ENCODE measurements at places on chromosomes 1 and 21.

GRCh38 chr1:16386454-16387113 lies 19.5 kb downstream of the SZRD1 start:
- DNase-seq, result no peak

- no peak for DNase-seq
Observed at GRCh38 chr1:201456499-201457309, 12.3 kb downstream of the PHLDA3 start.

DNA sequence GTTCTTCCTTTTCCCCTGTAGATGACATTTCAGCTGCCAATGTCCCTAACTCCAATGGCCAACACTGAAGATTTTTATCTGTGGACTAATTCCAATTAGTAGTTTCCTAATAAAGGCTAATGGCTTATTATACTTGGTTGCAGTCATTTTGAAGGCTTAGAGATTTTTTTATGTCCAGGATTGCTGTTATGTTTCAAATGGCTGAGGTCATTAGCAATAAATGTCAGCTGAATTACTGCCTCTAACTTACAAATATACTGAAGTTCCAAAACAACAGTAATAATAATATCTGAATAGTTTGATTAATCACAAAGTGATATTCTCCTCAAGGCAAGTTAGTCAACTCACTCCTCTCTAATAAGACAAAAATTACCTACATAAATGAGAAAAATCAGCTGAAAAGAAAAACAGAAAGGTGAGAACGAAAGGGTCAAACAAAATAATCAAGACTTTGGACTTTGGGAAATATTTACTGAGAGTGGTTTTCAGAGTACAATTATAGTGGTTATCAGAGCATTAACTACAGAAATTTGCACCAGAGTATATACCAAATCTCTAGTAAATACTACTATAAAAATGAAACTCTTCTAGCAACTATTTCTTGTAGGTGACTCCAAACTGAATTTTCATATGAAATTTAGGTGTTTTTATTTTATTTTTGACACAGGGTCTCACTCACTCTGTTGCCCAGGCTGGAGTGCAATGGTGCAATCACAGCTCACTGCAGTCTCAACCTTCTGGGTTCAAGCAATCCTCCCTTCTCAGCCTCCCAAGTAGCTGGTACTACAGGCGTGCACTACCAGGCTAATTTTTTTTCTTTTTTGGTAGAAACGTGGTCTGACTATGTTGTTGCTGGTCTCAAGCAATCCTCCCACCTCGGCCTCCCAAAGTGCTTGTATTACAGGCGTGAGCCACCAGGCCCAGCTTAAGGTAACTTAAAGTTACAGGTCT lies 3.5 kb downstream of the ZZZ3 start:
- DNase-seq, result no peak

DNA sequence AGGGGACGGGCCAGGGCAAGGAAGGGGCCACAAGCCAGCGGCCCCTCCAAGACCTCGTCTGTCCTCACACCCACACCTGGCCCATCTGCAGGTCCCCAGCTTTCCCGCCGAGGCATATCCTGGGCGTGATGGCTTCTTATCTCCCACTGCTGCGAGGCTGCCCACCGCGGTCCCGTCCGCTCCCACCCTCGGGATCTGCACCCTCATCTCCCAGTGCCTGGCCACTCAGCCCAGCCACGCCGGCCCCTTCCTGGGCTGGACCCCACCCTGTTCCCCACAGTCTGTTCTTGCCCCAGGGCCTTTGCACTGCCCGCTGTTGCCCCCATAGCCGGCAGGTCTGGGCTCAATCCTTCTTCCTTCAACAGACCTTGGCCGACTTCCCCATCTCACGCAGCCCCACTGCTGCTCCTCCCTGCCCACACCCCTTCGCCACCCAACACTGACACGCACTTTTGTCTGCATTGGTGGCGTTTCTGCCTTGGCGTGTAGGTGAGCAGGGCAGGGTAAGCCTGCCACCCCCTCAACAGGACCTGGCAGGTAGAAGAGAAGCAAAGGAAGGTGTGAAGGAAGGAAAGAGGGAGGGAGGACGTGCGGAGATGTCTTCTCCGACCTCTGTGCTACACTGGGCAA lies 4.4 kb upstream of the TTC34 start:
- no peak for DNase-seq

DNA sequence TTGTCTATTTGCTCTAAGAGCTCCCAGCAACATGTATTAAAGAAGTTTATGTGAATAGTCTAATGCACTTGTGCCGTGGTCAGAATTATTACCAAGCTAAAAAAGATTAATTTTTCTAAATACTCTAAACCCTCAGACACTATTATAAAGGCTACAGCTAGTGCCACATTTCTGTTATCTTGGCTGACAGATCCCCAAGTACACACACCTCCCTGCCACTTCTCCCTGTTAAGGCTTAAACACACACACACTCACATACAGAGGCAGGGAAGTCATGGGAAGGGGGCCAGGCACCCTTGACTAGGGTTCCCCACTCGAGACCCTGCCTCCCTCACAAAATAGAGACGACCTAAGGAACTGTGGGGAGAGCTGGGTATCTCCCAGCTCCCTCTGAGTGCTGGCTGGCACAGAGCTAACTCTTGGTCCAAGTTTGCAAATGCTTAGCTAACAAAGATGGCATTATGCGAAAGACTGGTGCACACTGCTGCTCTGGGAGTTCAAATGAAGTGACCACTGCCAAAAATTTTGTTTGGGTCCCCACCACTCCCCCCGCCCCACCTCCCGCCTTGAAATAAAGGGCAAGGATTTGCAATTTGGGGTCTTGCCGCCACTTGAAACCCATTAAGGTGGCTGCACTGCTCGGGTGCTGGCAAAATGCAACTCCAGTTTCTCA lies 9.8 kb downstream of the SSBP3 start:
- no peak for DNase-seq

GRCh38 chr1:166378805-166379204 lies 212.0 kb upstream of the FAM78B start:
- no peak for DNase-seq

- DNase-seq, result no peak
Observed at GRCh38 chr1:230307213-230307612, 118.9 kb downstream of the PGBD5 start.

DNA sequence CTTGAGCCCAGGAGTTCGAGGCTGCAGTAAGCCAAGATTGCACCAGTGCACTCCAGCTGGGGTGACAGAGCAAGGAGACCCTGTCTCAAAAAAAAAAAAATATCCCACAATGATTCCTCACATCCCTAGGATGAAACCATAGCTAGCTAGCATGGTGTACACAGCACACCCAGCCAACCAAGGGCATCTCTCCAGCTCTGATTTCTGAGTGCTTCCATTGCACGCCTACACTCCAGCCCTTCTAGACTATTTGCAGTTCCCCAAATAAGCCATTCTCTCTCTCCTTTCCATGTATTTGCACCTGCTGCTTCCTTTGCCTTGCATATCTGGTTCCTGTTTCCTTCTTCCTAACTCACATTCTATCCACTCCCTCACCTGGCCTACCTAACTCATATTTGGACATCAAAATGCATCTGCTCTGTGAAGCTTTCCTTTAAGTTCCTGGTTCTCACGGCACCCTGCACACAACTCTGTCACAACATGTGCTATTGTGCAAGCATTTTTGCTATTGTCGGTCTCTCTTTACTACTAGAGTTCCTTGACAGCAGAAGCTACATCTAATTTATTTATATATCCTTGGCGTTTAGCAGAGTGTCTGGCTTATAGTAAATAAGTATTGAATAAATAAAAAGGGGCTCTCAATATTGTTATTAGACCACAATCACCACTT lies 2.4 kb upstream of the ELAPOR1 start:
- no peak for DNase-seq

DNA sequence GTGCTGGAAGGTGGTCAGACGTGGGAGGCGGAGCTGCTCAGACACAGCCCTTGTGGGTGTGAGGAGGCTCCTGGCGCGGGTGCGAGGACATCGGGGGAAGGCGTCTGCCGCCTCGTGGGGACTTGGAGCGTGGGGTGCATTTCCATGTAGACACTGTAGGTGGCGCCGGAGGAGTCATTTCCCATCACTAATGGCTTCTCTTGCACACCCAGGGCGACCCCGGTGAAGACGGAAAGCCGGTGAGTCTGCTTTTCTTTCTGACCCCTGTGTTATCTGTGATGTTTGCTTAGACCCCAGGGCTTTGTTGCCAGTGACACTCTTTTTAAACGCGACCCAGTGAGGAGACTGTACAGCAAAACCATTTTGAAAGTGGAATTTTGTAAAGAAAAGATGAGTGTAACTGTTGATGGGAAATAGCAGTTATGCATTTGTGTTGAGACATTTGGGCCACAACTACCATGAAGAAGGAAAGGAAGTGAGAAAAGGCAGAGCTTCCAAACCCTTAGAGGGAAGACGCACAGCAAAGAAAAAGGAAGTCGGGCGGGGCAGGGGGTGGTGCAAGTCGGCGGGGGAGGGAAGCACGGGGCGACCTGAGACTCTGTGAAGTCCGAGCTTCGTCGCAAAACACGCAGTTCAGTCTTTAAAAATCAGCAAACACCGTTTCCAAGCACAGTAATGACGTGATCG lies 64.0 kb downstream of the SLC19A1 start:
- peak; percentile 64 for DNase-seq

DNA sequence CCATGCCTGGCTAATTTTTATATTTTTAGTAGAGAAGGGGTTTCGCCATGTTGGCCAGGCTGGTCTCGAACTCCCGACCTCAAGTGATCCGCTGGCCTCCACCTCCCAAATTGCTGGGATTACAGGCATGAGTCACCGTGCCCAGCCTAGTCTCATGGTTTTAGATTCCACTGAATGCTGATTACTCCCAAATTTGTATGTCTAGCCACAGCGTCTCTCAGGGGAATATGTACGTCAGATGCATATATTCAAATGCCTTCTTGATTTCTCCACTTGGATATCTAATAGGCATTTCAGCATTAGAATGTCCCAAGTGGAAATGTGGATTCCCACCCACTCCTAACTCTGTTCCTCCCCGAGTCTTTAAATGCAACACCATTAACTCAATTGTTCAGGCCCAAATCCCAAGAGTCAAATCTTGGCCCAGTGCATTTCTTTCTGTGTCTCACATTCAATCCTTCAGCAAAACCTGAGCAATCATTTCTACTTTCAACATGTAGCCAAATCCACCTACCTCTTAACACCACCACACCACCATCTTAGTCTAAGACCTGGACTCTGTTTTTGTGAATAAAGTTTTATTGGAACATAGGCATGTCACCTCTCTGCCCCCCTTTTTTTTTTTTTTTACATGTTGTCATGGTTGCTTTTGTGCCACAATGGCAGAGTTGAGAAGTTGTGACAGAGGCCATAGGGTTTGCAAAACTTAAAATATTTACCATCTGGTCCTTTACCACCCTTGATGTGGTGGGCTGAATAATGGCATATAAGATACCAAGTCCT lies 9.8 kb upstream of the CAMTA1 start:
- no peak for DNase-seq

Data from activated CD4-positive, alpha-beta T cell treated with anti-CD3 and anti-CD28 coated beads, Interleukin-2, amount 50 U/mL, for 24 hours (primary cell).